ENCODE measurements at places on chromosomes 2 and 18.

DNA sequence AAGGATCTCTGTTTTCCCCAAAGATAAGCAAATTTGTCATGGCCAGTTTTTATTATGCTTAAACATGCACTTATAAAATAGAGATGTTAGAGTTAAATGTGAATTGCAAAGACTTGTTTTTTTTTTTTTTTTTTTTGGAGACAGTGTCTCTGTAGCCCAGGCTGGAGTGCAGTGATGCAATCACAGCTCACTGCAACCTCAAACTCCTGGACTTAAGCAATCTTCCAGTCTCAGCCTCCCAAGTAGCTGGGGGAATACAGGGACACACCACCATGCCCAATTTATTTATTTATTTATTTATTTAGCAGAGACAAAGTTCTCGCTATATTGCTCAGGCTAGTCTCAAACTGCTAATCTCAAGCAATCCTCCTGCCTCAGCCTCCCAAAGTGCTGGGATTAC lies 15.1 kb downstream of the PHOSPHO2 start:
- no peak for DNase-seq

DNA sequence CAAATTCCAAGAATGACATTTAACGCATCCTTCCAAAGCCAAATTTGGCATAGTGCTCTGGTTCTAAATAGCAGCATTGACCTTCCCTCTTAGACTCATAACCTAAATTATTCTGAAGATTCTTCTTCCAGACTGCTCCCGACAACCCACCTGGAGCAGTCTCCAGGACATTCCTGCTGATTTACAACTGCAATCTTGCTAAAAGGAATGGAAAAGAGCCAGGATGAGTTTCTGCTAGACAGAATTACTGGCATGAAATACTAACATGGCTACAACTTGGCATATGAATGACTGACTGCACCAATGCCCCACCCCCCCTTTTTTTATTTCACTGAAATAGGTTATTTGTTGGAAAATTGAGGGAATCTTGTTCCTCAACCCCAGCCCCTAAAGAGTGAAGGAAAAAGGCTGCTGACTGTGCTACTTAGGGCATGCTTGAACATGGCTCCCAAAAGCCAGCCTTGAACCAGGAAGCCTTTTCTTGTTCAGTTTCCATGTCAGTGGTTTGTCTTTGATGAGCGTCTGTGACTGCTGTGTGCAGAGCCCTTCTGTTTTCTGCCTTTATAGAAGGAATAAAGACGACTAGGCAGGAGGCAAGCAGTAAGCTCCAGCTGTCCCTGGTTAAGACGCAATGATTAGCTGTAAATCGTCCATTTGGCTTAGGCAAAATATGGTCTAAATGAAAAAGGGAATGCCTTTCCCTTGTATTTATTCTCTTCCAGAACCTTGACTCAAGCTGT lies 47.4 kb upstream of the ITGB6 start:
- DNase-seq: no peak

GRCh38 chr18:68024716-68025115 lies 508.2 kb upstream of the DSEL start:
- no peak for DNase-seq

DNA sequence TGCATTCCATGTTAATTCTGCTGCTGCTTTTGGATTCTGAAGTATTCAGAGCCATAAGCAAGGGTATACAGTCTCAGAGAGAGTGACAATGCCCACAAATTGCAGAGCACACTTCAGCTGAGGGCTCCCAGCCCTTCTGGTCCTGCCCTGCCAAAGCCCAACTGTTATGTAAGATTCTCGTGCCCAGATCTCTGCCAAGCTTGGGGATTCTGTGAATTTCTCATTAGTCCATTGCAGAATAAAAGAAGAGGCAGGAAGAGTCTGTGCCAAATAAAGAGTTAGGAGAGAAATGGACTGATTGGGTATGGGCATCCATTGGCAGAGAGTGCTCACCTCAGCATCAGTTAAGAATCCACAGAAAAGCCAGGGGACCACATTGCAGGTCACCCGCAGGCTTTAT lies 112.0 kb upstream of the PNPT1 start:
- DNase-seq: no peak

Measured in right kidney (tissue), 9 donors.